ENCODE measurements at places on chromosomes 1 and 21.

- no peak for DNase-seq
These were observed 242.7 kb downstream of the TM2D1 start for GRCh38 chr1:61482170-61482734.

DNA sequence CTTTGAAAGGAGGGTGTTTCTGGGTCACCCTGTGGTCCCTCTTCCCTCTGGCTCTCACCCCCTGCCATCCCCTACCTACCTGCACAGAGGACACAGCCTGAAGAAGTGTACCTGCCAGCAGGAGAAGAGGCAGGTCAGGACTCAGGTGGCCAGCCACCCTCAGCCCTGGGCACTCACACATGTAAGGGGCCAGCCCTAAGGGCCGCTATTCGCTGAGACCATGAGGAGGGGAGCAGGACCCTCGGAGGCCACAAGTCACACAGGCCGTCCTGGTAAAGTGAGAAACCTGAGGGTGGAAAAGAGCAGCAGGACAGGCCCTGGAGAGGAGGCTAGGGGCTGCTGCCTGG, 1.2 kb downstream of the ZNF692 start:
- DNase-seq: no peak

DNA sequence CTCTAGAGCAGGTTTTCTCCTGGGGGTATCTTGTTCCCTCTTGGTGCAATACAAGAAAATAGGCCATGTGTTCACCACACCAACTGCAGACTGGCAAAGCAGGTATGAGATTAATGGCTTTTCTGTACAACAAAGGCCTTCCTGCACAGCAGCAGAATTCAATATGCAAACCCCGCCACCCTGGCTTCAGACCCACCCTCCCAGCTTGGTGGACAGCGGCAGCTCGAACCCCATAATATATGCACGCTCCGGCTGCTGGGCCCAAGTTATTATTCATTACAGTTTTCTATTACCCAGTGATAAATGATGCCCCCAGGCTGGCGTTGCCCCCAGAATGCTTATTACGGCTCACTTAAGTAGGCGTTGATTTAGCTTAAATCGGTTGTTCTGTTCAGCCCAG, 144.2 kb downstream of the RRAGC start:
- DNase-seq: no peak

DNA sequence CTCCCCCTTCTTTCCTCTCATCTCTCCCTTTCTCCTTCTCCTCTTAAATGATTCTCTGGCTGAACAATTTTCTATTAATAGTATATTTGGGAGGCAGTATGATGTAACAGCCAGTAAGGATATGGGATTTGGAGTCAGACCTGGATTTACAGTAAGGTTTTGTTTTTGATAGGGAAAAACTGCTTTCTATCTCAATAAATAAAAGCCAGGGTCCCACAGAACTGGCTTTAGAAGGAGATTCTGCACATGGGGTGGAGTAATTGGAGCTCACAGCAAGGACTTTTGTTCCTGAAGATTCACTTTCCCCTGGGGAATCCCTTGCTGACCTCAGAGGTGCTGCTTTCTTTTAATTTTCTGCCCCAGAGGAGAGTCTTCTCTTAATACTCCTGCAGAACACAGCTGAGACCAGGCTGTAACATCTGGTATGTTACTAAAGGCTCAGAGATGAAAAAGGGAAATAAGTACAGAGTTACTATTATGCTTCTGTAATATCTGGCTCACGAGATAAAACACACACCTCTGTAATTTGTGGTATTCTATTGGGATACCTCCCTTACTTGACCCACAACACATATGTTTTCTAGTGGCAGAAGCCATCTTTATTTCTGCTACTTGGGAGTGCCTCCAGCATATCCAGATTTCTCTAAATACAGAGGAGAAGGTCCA, 13.4 kb downstream of the EPB41 start:
- no peak for DNase-seq

DNA sequence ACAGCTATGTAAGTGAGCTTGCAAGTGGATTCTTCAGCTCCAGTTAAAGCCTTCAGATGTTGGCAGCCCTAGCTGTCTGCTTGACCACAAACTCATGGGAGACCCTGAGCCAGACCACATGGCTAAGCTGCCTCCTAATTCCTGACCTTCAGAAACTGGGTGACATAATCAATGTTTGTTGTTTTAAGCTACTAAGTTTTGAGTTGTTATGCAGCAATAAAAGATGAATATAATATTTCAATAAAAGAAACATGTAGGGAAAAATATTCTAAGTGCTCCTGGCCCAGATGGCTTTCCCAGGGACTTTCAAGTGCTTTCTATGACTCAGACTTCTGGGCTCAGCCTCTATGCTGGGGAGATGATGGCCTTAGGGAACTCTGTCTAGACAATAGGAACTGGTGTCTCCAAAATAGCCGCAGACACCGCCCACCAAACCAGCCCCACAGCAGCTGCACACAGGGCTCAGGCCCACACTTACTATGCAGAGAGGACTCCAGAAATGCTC, 20.3 kb upstream of the AZIN2 start:
- peak; percentile 91 for DNase-seq

GRCh38 chr1:55420026-55420425, 204.9 kb upstream of the USP24 start:
- DNase-seq: no peak

DNA sequence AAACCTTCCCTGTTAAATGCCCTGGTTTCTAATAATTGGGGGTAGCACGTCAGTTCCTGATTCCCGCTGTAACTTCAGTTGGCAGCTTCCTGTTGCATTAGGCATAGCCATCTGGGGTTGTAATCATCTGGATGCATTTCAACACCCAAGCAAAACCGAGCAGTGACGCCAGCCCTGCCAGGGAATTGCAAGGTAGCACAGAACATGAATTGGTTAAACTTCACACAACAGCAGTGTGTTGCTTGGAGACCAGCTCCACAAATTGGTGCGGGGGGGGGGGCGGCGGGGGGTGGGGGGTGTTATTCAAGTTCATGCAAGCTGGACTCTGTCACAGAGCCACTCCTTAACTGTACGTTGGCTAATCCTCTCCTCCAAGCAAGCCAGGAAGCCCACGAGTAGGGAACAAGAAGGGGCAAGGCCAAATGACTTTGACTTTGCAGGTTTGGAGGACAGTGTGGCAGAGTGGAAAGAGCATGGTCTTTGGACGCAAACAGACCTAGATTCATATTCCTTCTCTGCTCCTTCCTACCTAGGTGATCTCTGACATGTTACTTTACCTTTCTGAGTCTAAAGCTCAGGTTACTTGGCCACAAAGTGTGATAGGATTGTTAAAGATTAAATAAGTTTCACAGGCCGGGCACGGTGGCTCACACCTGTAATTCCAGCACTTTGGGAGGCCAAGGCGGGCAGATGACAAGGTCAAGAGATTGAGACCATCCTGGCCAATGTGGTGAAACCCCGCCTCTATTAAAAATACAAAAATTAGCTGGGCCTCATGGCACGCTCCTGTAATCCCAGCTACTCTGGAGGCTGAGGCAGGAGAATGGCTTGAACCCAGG, 4.7 kb downstream of the LAX1 start:
- DNase-seq: no peak

- no peak for DNase-seq
These were observed 27.1 kb downstream of the CFAP57 start for GRCh38 chr1:43199093-43199726.

DNA sequence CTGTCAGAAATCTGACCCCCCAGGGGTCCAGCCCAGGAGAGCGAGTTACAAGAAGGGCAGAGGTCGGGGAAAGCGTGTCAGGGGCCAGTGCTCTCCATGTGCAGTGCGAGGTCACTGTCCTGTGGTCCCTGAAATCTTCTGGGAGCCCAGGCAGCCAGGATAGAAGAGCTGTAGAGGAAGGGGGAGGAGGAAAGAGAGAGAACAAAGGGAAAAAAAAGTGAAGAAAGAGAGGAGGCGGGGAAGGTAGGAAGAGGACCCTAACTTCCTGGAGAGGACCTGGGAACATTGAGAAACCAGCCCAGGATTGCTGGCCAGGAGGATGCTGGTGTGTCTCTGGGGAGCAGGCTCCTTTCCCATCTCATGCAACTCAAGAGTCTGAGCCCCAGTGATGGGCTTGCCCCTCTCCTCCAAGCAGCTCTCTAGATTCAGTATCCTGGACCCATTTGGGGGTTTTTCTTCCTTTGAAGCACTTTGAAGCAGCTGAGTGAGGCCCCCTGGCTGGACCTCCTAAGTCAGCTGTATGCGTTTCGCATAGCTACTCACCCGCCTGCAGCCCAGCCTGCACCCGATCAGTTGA, 6.8 kb upstream of the INAVA start:
- no peak for DNase-seq

DNA sequence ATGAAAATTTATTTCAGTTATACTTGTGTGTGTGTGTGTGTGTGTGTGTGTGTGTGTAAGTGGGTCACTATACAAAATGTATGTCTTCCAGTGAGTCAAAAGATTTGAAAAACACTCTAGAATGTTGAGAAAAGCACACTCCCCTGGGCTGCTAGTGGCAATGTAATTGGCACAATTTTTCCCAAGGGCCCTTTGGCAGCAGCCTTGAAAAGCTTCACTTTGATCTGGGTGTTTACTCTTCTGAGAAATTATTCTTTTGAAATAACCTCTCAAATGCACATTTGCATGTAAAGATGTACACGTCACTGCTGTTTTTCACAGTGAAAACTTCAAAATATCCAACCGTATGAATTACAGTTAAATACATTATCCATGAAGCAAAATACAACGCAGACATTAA, 22.1 kb upstream of the SLC44A3 start:
- no peak for DNase-seq

GRCh38 chr1:61569303-61569621, 155.7 kb downstream of the TM2D1 start:
- no peak for DNase-seq

DNA sequence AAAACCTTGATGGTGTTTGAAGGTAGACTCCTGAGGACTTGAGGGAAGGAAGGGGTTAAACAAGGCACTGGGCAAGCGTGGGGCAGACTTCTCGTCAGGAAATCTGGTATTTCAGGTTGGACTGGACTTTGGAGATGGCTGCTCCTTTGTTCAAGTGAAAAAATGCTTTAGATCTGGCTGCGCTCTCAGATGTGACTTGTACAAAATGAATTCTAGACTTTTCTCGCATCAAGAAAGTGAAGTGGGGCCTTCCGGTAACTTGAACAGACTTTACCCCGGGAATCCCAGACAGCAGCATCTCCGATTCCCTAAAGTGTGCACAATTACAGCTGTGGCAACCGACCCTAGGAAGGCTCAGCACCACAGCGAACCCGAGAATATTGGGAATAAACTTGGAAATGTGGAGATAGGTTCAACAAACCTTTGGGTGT, 44.3 kb upstream of the ERRFI1 start:
- DNase-seq: no peak

DNA sequence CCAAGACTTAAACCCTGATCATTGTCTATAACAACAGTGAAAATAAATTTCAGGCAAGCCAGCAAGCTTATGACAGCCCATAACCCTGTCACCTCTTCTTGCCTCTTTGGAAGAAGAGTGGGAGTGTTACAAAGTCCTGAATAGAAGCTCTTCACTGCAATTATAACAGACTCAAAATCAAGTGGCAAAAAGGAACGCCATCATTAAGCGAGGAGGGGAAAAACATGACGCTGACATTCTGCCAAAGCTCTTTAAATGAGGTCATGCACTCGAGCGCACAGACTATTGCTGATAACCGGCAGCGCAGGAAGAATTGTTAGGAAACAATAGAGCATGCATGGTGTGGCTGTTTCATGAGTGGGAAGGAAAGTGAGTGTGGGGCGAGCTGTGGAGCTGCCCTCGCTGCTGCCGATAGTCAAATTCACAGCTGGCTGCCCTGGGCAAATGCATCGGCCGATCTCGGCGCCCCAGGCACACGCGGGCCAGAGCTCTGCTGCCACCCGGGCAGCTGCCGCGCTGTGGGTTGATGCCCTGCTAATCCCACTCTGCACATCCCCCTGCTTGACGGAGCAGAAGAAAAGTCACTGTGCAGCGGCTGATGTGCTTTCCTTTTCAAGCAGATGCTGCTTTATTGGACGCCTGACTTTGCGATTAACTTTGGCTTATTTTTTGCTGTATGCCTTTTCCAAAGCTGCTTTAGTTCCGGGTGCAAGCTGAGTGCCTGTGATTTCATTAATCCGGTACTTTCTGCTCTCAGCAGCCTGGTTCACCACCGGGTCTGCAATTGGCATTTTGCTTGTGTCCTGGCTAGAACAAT, 102.4 kb upstream of the ST6GALNAC5 start:
- DNase-seq: no peak

DNA sequence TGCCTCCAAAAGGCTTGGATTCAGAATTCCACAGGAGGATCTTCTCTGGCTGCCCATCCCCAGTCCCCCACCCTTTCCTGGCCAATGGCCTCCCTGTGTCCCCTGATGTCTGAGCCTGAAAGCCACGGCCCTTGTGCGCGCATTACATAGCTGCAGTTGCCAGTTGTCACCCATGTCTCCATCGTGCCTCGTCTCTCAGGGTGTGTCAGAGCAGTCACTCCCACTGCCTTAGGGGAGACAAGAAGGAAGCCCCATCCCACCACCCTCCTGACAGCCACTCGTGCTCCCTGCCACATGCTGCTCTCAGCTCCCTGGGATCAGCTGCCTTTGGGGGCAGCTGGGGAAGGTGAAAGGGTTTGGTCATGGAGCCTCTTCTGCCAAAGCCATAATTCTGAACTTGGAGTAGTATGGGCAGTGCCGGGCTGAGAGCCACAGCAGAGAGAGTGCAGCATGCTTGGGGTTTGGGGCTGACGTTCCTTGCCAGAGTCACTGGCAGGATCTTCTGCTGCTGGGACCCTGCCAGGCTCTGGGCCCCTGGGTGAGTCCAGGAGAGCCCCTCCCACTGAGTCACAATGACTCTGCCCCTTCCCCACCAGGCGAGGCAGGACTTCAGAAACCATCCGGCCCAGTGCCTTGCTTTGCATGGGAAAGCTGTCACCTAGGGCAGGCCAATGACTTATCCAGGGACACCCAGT, 285.9 kb upstream of the VAMP3 start:
- DNase-seq: no peak

DNA sequence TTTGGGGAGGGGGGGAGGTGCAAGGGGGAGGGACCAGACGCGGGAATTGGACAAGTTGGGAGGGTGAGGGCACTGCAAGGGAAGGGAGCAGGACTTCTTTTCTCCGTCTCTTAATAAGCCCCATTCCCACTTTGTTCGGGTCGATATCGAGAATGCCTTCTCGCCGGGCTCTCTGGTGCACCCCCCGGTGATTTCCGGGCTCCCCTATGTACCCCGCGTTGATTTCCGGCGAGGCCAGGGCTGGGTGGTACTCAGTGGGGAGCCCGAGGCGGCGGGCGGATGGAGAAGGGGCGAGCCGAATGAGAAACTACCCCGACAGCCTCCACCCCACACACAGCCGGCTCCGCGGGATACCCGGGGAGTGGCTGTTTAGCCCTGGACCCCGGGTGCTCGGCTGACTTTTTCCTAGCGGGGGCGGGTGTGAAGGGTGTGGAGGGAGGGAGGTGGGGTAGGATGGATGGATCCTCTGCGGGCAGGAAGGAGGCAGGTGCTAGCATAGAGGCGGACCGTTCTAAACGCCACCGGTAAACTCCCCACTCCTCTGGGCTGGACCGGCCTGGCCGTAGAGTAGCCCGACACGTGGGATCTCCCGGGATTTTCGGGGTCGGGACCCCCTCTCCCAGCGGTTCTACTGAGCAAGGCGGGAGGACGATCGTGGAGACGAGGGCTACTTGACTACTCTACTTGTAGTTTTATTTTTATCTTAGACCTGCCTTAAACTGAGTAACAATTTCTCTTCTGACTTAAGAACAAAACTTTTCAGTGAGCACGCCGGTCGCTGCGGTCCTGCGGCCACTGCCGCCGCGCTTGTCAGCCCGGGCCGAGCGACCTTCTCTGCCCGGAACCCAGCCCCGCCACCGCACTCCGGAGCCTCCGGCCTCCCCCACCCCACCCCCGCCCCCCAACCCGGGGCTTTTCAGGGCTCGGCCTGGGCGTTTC, 1.0 kb downstream of the RNF220 start:
- no peak for DNase-seq

GRCh38 chr1:21963477-21964217, 13.2 kb upstream of the CELA3B start:
- peak; percentile 39 for DNase-seq

- no peak for DNase-seq
These were observed 529.8 kb upstream of the PRMT6 start for GRCh38 chr1:106526650-106527049.
